Sigmoid colon (tissue), 7 donors: ENCODE measurements at places on chromosomes 2 and 18. TPM values are rescaled to one million over a fixed set of nuclear protein-coding genes. Genes with fewer than 3 reads are reported as not detected.

- DNase-seq: no peak
These were observed 423.5 kb upstream of the FANCL start for GRCh38 chr2:58664523-58665151.

DNA sequence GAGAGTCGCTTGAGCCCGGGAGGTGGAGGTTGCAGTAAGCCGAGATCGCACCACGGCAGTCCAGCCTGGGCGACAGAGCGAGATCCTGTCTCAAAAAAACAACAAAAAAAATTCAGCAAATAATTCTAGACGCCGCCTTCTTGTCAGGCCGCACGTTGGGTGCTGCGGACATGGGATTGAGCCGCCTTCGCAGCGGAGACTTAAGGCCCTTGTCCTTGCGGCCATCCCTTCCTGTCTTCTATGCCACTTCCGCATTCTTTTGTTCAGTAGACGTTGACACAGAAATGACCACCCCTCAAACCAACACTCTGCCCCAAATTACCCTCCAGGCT is 15.8 kb downstream of the PTPN18 start:
- DNase-seq: peak; percentile 67

DNA sequence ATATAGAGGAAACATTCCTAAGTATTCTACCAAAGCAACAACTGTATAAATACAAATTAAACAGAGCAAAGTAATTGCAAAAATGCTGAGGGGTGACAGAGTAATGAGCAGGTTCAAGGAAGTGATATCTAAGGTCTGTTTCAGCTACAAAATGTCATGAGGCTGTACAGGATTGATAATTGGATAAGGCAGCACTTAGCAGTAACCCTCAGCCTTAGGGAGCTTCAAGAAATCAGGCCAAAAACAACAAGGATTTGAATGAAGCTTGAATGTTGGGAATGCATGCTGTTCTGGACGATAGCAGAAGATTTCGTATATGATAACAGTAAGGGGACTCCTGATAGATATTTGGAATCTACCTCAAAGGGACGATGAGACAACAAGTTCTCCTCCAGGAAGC is 142.0 kb upstream of the MMADHC start:
- DNase-seq: no peak

GRCh38 chr2:191867507-191867847 is 20.6 kb upstream of the CAVIN2 start:
- no peak for DNase-seq

DNA sequence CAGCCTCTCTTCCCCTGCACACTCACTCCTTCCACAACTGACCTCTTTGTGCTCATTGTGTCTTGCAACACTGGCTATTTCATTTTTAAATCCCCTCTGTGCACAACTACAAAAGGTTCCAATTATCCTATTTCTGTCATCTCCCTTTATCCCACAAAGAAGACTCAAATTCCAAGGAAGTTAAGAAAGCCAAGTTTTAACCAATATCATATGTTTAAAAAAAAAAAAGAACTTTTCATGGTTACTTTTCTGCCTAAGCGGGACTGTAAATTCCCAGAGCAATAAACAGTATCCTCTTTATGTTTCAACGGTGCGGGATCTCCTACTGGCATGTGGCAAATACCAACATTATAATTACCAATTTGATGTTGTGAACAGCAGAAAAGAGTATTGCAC is 83.8 kb downstream of the DOCK10 start:
- DNase-seq: no peak

- no peak for DNase-seq
These were observed 107.0 kb upstream of the RAB6C start for GRCh38 chr2:129872446-129872845.

Gene NYAP2
- polyA plus RNA-seq: not detected

GRCh38 chr18:79750980-79751571 is 46.7 kb upstream of the KCNG2 start:
- peak; percentile 54 for DNase-seq

- no peak for DNase-seq
These were observed 34.2 kb downstream of the SCTR start for GRCh38 chr2:119490106-119490505.

DNA sequence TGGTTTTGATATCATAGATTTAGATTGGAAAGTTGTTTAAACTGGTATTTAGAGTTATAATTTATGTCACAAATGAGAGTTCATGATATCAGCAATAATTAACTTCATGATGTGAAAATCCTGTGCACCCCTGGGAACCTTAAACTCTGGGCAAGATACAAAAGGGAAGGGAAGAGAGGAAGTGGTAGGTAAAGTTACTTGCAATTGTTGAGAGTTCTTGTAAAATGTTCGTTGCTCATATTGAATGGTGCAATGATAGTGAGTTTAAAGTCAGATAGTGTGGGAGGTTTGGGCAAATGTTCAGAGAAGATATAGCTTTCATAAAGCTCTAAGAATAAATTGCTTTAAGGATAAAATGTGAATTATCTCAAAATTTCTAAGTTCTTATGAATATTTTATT is 75.4 kb downstream of the SP110 start:
- no peak for DNase-seq

- no peak for DNase-seq
These were observed 2.6 kb upstream of the PTPN2 start for GRCh38 chr18:12886498-12887126.

Gene CCDC148
- polyA plus RNA-seq: not detected

DNA sequence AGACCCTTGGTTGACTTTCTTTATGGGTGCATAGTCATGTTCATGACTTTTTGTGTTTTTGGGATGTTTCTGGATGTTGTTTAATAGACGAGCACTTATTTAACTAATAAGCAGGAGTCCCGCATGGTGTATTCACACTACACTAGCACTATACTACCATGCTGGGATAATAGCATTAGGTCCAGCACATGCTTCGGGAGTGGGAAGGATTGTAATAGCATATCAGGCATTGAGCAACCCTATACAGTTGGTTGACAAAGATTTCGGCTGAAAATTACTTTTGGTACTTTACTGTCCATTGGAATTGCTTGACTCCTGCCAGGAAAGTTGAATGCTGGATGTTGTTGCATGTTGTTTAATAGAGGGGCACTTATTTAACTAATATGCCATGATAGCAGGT is 2.8 kb downstream of the SH3RF3 start:
- DNase-seq: no peak

- DNase-seq: no peak
These were observed 23.0 kb downstream of the DBI start for GRCh38 chr2:119389615-119390306.

DNA sequence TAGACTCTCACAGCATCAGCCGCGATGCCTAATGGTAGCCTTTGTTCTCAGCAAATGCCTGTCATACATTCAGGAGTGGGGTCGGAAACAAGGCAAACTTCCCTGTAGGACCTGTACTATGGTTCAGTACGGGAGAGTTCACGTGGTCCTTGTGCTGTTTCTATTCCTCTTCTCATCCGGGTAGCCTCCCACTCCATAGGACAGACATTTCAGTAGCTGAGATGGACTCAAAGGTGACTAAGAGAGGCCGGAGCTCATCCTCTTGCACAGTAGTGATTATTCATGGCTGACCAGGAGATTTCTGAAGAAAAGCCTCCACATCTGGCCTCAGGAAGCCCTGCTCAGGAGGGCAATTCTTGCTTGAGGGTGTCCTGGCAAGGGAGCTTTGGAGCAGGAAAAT is 117.8 kb upstream of the SPRED2 start:
- no peak for DNase-seq

Gene PLA2R1
- 0.23 TPM for polyA plus RNA-seq

- DNase-seq: no peak
These were observed 143.5 kb downstream of the CELF4 start for GRCh38 chr18:37422116-37422515.

Gene AQP12B
- polyA plus RNA-seq: 1.2 TPM

DNA sequence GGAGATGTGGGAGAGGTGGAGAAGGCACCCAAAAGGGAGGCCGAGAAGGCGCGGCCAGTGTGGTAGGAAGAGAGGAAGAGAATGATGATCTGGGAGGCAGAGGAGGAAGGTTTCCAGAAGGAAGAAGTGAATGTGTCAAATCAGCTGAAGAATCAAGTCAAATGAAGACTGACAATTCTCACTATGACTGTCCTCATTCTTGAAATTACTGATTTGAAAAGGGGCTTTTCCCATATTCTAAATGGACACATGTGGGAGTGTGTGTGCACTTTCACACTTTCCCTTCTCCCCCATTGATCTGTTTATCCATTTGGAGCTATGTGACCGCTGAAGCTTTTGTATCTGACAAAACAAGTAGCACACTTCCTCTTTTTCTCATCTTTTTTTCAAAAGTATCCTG is 6.1 kb downstream of the AFF3 start:
- no peak for DNase-seq

- no peak for DNase-seq
These were observed 19.5 kb upstream of the CIDEA start for GRCh38 chr18:12234451-12235190.

Gene DNAH7
- polyA plus RNA-seq: 1.2 TPM

DNA sequence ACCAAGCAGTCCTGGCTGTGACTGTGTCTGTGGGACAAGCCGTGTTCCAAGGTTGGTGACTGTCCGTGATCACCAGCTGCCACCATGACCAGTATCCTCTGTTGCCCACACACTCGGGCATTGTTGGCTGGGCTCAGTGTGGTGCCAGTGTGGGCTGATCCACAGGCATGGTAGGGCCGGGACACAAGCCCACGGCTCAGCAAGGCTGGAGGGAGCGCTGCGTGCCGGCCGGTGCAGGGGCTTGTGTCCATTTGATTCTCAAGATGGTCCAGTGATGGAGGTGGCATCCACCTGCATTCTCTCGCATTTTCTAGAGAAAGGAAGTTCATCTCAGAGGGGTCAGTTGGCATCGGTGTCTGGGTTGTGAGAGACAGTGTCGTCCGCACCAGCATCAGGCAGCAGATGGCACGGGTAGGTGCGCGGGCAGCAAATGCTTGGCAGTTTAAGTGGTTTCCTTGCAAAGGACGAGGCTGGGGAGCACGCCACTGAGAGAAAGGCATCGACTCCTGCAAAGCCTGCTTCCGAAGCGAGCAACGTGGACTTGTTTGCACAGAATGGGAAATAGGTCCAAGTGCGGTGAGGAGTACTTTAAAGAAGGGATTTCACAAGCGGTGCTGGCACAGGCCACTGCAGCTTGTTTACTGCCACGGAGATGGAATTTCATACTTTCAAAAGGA is 20.9 kb downstream of the TWIST2 start:
- peak; percentile 95 for DNase-seq

GRCh38 chr2:86519349-86519748 is 43.9 kb downstream of the CHMP3 start:
- no peak for DNase-seq

GRCh38 chr2:9375857-9376428 is 47.4 kb downstream of the ITGB1BP1 start:
- DNase-seq: no peak

DNA sequence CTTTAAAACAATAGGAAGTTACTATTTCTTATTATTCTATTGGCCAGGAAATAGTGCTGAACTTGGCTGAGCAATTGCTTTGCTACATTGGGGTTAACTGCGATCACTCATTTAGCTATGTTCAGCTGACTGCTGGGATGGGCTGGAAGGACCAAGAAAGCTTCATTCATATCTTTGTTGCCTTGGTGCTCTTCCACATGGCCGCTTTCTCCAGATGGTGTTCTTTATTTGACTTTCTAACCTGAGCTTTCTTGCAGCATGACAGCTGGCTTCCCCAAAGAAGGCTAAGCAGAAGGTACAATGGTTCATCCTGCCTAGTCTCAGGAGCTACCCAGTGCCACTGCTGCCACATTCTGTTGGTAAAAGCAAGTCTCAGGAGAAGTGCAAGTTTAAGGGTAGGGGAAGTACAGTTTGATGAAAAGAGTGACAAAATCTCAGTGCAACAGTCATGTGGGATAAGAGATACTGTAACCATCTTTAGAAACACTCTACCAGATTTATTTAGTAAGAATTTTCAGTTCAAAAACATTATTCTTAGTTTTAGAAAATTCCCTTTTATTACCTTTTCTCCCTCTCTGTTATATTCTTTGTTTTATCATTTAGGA is 180.6 kb upstream of the RBMS1 start:
- DNase-seq: no peak

Gene GRB14
- 2.4 TPM for polyA plus RNA-seq

DNA sequence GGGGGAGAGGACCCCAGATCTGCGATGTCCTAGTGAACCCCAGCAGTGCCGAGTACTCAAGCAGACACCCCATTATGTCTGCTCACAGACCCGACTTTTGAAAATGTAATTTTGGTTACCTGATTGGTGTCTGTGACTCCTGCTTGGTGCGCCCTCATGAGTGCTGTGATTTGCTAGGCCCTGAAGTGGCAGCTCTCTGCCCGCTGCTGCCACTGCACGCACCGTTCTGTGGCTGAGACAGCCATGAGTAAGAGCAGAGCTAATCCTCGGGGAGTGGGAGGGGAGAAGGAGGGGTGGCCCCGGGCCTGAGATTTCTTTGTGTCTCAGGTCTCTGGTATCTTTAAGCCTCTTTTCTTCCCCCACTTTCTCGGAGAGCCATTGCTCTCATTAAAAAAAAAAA is 18.2 kb downstream of the FHOD3 start:
- no peak for DNase-seq
